Activated naive CD4-positive, alpha-beta T cell treated with anti-CD3 and anti-CD28 coated beads for 36 hours (primary cell): ENCODE measurements at places on chromosomes 6 and 20.

DNA sequence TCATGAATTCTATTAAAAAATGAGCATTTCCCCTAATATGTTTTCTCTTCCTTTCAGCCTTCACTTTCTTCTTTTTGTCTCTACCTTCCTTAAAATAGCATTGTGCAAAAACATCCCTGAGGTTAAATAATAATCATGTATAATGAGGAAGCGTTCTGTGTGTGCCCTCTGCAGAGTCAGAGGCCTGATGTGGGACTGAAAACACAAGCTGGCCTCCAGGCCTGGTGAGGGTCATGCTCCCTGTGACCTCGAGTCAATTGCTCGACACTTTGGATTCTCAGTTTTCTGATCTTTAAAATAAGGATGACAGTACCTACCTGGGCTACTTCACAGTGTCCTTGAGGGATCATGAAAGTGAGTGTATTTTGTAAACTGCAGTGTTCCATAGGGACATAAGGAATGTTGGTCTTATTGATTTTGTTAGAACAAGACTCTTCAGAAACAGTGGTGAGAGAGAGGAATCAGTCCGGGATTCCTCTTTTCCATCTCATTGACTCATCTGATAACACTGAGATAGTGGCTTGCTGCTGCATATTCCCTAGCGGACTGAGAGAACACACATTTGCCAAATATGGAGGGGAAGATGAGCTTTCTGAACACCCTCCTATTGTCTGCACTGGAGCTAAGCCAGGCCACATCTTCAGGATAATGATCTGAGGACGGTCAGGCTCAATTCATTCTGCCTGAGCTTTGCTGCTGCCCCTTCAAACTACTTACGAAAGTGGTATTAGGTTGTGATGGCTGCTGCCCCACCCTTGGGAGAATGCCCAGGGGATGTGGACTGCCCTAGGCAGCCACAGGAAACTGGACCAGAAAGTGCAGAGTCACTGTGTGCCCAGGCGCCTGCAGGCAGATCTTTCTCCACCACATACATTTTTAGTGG, 39.6 kb upstream of the PDE7B start:
- no peak for DNase-seq

- no peak for DNase-seq
Observed at GRCh38 chr6:160275511-160276003, 16.9 kb upstream of the SLC22A2 start.

- no peak for DNase-seq
Observed at GRCh38 chr6:154514481-154514880, 4.0 kb upstream of the CNKSR3 start.

DNA sequence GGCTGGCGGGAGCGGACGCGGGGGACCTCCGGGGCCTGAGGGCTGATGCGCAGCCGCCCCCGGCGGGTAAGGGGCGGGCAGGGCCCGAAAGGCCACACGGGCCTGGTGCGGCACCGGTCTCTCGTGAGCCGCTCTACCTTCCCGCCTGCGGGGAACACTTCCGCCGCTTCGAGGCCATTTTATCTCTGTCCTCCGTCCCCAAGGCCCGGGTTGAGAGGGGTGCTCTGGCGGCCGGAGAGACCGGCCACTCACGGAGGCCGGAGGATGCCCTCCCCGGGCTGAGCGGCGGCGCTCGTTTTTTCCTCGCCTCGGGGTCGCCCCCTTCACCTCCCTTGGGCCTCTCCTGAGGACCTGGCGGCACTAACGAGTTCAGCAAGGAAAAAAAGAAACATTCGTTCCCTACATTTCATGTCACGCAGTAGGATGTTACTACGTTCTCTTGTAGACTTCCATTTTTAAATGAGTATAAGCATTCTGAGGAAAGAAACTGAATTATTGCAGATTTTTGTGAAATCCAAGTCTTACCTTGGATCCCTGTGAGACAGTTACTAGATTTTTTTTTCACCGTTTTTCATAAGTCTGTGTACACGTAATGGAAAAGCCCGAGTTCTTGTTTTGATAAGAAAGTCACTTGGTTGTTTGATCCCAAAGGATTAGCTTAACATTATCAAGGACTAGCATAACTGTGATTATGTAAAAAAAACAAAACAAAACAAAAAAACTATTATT, 575 bp downstream of the WTAP start:
- peak; percentile 63 for DNase-seq

DNA sequence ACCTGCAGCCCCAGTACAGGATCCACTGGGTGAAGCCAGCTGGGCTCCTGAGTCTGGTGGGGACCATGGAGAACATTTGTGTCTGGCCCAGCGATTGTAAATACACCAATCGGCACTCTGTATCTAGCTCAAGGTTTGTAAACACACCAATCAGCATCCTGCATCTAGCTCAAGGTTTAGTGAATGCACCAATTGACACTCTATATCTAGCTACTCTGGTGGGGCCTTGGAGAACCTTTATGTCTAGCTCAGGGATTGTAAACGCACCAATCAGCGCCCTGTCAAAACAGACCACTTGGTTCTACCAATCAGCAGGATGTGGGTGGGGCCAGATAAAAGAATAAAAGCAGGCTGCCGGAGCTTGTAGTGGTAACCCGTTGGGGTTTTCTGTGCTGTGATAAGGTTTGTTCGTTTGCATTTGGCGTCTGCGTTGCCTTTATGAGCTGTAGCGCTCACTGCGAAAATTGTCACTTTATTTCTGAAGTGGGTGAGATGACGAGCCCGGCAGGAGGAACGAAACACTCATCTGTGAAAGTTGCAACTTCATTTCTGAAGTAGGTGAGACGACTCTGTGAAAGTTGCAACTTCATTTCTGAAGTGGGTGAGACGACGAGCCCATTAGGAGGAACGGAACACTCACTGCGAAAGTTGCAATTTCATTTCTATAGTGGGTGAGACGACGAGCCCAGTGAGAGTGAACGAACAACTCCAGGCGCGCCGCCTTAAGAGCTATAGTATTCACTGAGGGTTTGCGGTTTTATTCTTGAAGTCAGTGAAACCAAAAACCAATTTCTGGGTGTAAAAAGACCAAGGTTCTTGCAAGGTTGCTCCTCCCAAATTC, 31.1 kb downstream of the SERPINB6 start:
- peak; percentile 95 for DNase-seq

DNA sequence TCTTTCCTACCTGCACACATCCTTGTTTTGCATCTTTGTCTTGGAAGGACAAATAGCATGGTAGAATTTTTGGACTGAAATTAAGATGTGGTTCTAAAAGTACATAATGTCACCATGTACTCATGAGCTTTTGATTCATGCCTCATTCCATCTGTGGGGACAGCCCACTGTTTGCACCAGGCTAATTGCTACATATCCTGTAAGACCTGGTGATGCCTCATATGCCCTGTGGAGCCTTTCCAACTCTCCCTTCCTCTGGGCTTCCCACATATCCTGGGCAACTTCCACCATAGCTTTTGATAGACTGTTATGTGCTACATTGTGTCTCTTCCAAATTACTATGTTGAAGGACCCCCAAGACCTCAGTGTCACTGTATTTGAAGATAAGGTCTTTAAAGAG, 213.6 kb upstream of the PREP start:
- DNase-seq, result no peak

- DNase-seq, result no peak
Observed at GRCh38 chr20:24962510-24962909, 13.4 kb downstream of the CST7 start.

GRCh38 chr6:36809941-36810803, 29.1 kb downstream of the CPNE5 start:
- no peak for DNase-seq

DNA sequence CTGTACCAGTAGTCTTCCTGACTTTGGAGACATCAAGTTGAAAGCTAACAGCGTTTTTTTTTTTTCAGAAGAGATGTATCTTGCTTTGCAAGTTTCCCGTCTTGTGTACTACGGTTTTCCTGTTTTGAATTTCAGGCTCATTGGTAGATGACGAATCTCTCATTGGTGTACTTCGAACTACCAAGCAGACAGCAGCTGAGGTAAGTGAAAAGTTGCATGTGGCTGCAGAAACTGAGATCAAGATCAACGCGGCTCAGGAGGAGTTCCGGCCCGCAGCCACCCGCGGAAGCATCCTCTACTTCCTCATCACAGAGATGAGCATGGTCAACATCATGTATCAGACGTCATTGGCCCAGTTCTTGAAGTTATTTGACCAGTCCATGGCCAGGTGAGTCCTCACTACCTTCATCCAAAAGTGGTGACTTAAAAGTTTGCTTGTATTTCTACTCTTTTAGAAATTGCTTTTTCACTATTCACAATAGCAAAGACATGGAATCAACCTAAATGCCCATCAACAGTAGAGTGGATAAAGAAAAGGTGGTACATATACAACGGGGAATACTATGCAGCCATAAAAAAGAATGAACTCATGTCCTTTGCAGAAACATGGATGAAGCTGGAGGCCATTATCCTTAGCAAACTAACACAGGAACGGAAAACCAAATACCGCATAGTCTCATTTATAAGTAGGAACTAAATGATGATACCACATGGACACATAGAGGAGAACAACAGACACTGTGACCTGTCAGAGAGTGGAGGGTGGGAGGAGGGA, 110.6 kb upstream of the GLP1R start:
- no peak for DNase-seq

GRCh38 chr6:144617191-144617590, 332.1 kb downstream of the UTRN start:
- no peak for DNase-seq

DNA sequence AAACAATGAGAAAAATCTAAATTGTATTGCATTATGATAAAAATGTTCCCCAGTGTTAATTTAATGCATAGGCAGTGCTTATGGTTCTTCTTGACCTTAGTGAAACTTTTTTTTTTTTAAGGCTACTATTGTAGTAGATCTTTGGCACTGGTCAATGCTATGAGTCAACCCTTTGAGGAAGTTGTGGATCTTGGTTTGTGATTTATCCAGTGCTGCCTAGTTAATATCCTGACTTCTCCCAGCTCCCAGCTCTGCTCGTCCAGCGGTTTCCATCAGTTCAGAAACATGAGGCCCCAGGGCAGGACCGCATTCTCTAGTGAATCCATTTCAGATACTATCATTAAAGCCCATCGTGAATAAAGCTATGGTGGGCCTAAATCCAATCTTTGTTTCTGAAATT, 364.5 kb upstream of the JARID2 start:
- no peak for DNase-seq

DNA sequence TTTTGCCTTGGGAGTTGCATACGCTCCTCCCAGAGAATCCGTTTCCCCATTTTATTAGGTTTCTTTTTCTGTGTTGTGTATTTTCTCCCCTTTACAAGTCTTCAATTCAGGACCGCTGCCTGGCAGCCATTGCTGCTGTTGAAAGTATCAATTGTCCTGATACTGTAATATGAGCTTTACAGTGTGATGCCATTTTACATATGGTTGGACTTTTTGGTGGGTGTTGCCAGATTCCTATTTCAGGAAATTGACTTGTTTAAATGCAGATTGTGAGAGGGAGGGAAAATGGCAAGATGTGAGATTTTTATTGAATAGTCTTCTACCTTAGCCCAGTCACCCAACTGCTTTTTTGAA, 1.2 kb downstream of the PANK2 start:
- DNase-seq, result no peak

DNA sequence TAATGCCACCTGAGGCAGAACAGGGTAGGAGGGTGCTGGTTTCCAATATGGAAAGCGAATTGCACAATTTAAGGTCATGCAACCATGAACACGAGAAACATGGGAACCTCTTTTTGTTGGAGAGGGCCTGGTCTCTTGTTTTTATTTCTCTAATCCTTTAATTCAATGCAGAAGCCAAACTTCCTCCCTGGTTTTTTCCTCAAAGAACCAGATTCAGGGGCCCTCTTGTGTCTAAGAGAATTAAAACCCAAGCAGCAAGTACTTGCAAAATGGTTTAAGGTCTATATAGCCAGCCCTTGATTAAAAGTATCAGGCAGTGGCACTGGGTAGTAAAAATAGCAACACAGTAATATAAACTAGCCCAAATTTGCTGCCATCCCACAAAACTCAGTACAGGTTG, 19.5 kb downstream of the GSTA4 start:
- DNase-seq, result no peak

DNA sequence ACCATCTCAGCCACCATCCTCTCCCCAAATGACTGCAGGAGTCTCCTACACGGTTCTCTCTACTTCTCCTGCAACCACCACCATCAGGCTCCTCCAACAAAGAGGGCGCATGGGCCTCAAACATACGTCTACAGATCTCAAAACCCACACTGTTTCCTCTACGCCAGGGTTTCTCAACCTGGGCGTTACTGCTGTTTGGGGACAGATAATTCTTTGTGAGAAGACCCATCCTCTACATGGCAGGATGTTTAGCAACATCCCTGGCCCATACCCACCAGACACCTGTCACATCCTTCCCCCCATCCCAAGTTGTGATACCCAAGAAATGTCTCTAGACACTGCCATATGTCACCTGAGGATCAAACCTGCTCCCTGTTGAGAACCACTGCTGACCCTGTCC, 45.0 kb downstream of the ELMO2 start:
- peak; percentile 34 for DNase-seq

GRCh38 chr6:107108201-107108890, 7.0 kb downstream of the BEND3 start:
- DNase-seq, result no peak
